BJ (cell line): ENCODE measurements at places on chromosomes 1 and 21.

DNA sequence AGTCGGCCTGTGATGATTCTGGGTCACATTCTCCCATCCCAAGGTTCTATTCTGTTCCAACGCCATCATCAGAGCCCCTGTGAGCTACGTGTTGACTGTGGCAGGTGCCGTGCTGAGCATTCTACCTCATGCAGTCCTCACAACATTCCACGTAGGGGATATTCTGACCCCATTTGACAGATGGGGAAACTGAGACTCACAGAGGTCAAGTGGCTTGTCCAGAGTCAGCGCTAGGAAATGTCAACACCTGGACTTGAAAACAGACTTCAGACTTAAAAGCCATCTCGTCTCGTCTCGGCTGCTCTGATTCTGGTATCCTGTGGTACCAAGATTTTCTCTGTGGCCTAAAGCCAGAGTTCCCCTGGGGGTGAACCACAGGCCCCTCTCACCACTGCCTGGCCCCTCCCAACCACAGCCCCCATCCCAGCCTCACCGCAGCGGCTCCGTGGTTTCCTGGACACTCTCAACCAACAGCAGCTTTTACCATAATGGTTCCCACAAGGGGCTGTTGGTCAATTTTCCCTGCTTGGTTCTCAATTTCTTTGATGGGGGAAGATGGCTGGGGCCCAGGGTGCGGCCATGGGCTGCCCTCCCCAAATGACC, 39.6 kb downstream of the SDC3 start:
- DNase-seq = no peak

DNA sequence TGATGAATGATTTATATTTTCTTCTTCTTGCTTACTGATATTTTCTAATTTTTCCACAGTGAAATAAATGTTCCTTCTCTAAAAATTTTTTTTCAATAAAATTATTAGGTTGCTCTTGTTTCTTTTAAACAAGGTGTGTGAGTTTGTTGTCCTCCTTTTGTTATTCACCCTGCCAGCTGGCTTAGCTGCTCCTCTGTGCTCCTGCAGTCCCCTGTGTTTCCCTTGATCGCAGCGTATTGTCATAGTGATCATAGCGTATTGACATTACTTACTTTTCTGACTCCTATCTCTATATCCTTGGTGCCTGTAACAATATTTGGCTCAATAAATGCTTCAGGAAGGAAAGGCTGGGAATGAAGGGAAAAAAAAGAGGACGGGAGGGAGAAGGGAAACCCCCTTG, 24.9 kb upstream of the PODN start:
- DNase-seq = no peak

- no peak for DNase-seq
Measured at GRCh38 chr1:231993968-231994455, 367.4 kb downstream of the DISC1 start.

DNA sequence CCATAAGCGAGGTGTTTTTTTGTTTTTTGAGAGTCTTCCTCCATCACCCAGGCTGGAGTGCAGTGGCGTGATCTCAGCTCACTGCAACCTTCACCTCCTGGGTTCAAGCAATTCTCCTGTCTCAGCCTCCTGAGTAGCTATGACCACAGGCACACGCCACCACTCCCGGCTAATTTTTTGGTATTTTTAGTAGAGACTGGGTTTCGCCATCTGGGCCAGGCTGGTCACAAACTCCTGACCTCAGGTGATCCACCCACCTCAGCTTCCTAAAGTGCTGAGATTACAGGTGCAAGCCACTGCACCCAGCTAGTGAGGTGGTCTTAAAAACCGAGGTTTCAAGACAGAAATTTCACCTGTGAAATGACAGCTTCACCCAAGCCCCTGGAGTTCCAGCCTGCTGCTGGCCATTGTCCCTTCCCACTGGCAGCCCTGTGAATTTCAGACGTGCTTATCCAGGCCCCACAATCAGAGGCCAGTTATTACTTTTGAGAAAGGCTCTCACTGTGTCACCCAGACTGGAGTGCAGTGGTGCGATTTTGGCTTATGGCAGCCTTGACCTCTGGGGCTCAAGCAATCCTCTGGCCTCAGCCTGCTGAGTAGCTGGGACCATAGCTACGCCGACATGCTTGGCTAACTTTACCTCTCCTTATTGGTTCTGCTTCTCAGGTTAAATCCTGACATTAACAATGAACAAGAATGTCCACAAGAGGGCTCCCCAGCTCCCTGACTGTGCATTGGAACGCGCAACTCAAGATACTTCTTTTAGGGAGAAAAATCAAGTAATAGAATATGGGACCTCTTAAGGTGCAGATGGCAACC, 19.4 kb downstream of the ENO1 start:
- DNase-seq = no peak

DNA sequence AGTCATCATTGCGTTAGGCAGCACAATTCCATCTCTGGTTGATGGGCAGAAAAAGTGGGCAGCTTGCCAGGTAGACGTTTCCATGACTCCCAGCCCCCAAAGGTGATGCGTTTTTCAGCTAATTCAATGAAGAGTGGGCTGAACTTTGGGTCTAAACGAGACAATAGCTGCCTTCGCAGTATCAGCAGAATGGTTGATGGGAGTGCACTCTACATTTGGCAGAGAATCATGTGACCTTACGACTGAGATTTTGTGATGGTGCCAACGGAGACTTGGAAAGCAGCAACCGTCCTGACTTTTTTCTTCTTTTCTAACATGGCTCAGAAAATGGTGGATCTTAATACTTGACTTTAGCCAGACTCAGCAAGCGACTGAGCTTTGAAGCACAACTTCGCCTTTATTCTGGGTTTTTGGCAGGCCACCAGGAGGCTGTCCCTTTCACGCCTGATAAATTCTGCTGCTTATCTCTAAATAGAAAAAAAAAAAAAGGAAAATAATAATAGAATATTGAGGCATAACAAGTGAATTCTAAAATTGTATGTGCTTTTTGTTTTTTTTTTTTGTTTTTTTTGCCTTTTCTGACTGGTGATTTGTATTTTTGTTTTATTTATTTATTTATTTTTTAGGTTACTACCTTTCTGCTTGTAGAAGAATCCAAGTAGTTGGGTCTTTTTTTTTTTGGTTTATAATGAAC, 804.8 kb downstream of the USP25 start:
- DNase-seq = no peak

GRCh38 chr1:109186733-109187086, 27.0 kb upstream of the SARS1 start:
- no peak for DNase-seq

GRCh38 chr1:26225033-26225831, 8.8 kb upstream of the CEP85 start:
- DNase-seq = no peak

- DNase-seq = no peak
Measured at GRCh38 chr1:30778154-30778978, 20.8 kb upstream of the LAPTM5 start.

DNA sequence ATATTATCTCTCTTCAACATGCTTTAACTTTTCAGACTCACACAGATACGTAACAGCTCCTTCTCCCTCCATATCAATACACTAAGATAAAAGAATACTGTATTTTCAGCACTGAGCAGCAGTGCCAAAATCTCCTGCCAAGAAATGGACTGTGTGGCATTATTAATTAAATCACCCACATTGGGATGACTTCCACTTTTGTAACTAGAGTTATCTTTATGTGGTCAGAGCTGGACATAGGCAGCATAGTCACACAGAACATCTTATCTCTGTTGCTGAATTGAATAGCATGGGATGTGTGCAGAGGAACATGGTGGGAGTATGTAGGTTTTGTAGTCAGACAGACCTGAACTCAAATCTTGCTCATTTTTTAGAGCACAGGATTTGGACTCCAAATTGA, 41.4 kb upstream of the CACYBP start:
- DNase-seq = no peak
